Endothelial cell (in vitro differentiated cells): ENCODE measurements at places on chromosomes 4 and X. TPM values are rescaled to one million over a fixed set of nuclear protein-coding genes. Genes with fewer than 3 reads are reported as not detected.
A peak's percentile ranks its signal among the peaks of the same experiment; 100 is the strongest.

Gene CT45A2
- total RNA-seq, result not detected

Gene TRAM1L1
- total RNA-seq, result 1.8 TPM

Gene FGF2
- 26.1 TPM for total RNA-seq

Gene IL9R
- total RNA-seq, result 0.38 TPM

Gene F8A2
- total RNA-seq, result not detected

Gene MAGEA10
- not detected for total RNA-seq

Gene ENPP6
- total RNA-seq, result 0.41 TPM

GRCh38 chrX:14489437-14489836 is 39.9 kb upstream of the GLRA2 start:
- no peaks in the 10 kb centered on the region for H3K27me3 ChIP-seq
- H3K36me3 ChIP-seq, result no peaks in the 10 kb centered on the region
- no peaks in the 10 kb centered on the region for H3K4me1 ChIP-seq

DNA sequence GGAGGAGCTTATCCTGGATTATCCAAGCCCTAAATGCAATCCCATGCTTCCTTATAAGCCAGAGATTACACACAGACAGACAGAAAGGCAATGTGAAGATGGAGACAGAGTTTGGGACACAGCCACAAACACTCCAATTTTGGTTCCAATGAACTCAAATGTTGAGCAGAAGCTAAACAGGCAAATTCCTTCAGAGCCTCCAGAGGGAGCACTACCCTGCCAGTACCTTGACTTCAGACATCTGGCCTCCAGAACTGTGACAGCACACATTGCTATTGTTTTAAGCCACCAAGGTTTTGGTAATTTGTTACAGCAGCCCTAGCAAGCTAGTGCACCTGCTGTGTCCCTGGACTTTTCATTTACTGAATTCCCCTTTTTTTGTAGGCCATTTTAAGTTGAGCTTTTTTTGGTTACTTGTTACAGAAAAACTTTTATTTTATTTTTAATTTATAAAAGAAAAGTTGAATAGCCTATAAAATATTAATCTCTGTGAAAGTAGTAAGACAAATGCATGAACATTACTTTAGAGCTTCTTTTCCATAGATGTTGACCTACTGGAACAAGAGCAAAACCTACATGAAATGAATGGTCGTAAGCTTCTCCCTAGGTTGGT is 33.4 kb upstream of the SRD5A3 start:
- H3K4me1 ChIP-seq, result peaks cover 20% of the 10 kb centered on the region
- H3K36me3 ChIP-seq, result no peaks in the 10 kb centered on the region
- H3K27ac ChIP-seq, result no peak overlapping the region
- DNase-seq, result peak; percentile 39

- H3K27ac ChIP-seq, result no peak overlapping the region
- DNase-seq, result no peak
- H3K4me3 ChIP-seq, result peak overlapping the region; percentile 5
Observed at GRCh38 chr4:2462992-2463762, 5.7 kb upstream of the RNF4 start.

- H3K27ac ChIP-seq, result no peak overlapping the region
- no peaks in the 10 kb centered on the region for H3K4me1 ChIP-seq
- no peak for DNase-seq
- H3K4me3 ChIP-seq, result no peak overlapping the region
- H3K27me3 ChIP-seq, result no peaks in the 10 kb centered on the region
Observed at GRCh38 chrX:112991801-112992200, 151.2 kb upstream of the AMOT start.

DNA sequence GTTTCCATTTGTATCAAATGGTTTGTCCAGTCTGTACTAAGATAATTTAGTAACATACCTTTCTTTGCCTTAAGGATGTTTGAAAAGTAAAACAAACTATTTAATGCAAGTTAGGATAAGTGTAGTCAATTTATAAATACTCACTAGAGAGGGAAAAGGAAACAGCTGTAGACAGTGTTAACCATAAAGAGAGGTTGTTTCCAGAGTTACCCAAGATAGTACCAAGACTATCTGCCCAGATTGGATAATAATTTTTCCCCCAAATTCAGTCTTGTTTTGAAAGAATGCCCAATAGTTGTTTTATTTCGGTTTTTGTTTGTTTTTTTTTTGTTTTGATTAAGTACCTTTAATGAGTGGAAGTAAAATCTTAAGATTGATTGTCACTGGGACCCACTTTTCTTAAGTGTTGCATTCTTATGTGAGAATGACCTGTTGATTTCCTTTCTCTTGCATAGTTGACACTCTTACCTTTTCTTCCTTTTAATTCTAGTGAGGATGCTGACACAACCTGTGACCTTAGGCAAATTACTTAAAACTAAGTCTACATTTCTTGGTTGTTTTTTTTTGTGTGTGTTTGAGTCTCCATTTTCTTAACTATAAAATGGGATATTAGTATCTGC is 12.8 kb downstream of the AFF1 start:
- H3K27me3 ChIP-seq, result no peaks in the 10 kb centered on the region
- no peak for DNase-seq
- no peak overlapping the region for H3K4me3 ChIP-seq
- H3K27ac ChIP-seq, result peak overlapping the region; percentile 46
- peaks cover 20% of the 10 kb centered on the region for H3K4me1 ChIP-seq
- H3K36me3 ChIP-seq, result peaks cover 4% of the 10 kb centered on the region

DNA sequence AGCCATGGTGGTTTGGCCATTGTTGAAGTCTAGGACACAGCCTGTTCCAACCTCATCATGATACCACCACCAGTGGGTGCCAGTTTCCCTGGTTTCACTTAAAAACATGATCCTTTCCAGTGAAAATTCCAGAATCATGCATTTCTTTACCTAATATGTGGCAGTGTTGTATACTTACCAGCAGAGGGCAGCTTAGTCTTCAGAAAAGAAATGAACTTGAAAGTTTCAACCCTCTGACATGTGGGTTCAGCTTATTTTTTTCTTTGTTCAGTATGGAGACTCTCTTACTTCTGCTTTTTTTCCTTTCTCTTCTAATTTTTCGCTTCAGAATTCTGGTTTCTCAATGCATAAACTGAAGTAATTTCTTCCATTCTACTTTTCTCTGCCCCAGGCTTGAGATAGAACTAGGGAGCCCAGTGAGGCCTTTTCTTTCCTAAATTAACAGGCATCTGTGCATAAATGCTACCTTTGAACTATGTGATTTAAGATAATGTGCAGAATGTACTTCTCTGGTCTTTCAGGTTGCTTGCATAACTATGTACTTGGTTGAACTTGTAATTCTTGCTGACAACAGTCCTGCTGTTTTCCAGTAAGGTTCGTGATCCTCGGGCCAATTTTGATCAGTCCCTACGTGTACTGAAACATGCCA is 10.7 kb downstream of the LIAS start:
- peaks cover 3% of the 10 kb centered on the region for H3K36me3 ChIP-seq
- DNase-seq, result peak; percentile 41
- H3K27me3 ChIP-seq, result no peaks in the 10 kb centered on the region
- no peaks in the 10 kb centered on the region for H3K4me1 ChIP-seq

DNA sequence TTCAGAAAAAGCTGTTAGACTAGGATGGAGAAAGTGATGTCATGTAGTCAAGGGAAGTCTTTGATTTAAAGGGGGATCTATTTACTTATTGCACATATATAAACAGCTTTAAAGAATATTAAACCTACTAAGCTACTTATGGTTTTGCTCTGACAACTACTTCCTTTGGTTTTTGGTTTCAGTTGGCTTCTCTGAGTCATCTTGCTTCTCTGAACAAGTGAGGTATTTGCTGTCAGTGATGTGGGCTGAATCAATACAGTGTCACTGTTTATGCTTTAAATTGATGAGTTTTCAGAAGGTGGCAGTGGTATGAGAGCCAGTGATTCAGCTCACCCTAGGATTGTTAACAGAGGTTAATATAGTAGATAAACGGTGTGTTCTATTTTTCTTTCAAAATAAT is 75.1 kb downstream of the CEP44 start:
- no peak overlapping the region for H3K27ac ChIP-seq
- no peaks in the 10 kb centered on the region for H3K36me3 ChIP-seq
- no peaks in the 10 kb centered on the region for H3K4me1 ChIP-seq
- no peak overlapping the region for H3K4me3 ChIP-seq
- DNase-seq, result no peak

- H3K4me1 ChIP-seq, result peaks cover 17% of the 10 kb centered on the region
- DNase-seq, result peak; percentile 38
- peak within 1 kb of the TSS; percentile 98 for H3K27ac ChIP-seq
- H3K36me3 ChIP-seq, result peaks cover 9% of the 10 kb centered on the region
- H3K27me3 ChIP-seq, result peaks cover 13% of the 10 kb centered on the region
Observed at GRCh38 chr4:185396724-185397385, at the start of gene ANKRD37. TSS of gene ANKRD37 (plus strand) at chr4:185396841. CDS start at chr4:185396924, 83 bp downstream.

DNA sequence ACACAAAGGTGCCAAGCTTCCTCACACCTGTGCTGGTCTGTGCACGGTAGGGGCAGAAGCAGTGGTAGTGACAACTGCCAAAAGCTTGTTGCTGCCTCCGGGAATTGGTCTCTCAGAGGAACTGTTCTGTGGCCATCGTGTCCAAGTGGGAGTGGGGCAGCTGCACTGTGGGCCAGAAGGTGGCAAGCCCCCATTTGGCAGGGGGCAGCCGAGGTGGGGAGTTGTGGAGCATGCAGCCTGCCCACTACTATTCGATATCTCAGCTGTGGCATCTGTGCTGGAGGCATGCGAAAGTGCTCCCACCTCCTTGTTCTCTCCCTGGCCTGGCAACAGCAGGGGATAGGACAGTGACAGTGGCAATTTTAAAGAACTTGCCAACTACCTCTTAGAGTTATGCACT is 192.8 kb downstream of the TBX22 start:
- no peak overlapping the region for H3K27ac ChIP-seq
- H3K4me1 ChIP-seq, result no peaks in the 10 kb centered on the region
- DNase-seq, result no peak

DNA sequence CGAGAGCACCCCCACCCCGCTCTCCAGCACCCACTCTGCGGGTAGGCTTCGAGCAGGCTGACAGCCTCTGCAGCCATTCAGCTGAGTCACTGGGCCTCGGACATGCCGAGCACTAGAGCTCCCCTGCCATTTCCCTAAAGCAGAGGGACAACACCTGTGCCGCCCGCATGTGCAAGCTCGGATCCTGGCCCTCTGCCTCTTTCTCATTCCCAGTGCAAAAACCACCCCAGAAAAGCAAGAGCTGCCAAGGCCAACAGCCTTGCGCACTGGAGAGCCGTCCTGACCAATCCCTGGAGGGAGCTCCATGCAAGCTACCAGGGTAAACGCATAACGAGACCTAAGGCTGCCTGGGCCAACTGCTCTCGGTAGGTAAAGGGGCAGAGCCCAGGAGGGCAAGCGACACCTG is 5.3 kb downstream of the HCFC1 start:
- H3K27ac ChIP-seq, result no peak overlapping the region
- DNase-seq, result no peak
- H3K36me3 ChIP-seq, result peaks cover 3% of the 10 kb centered on the region
- peaks cover 14% of the 10 kb centered on the region for H3K4me1 ChIP-seq

GRCh38 chrX:143634663-143635455 is 1.0 kb downstream of the SLITRK4 start:
- peak; percentile 20 for DNase-seq
- peaks cover 4% of the 10 kb centered on the region for H3K36me3 ChIP-seq
- H3K4me1 ChIP-seq, result peaks cover 11% of the 10 kb centered on the region
- H3K27ac ChIP-seq, result no peak overlapping the region
- peaks cover 8% of the 10 kb centered on the region for H3K27me3 ChIP-seq

DNA sequence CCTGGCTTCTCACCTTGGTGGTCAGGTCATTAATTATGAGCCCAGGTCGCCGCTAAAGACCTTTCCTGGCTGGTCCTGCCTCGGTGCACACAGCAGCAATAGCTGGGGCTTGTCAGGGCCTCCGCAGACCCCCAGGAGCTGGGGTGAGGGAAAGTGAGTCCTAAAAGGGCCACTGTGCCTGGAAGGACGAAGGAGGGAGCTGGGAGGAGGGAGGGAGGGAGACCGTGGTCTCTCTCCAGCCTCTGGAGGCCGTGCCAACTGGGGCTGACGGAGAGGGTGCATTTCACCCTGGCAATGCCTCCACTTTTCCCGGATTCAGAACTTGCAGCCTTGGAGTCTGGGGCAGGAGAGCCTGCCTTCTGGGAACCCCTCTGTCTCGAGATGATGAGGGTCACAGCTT is 60.4 kb downstream of the CRLF2 start:
- no peaks in the 10 kb centered on the region for H3K4me1 ChIP-seq
- H3K27me3 ChIP-seq, result peaks cover 8% of the 10 kb centered on the region
- DNase-seq, result no peak
- no peak overlapping the region for H3K4me3 ChIP-seq
- H3K27ac ChIP-seq, result no peak overlapping the region

GRCh38 chr4:99404595-99405287 is 30.4 kb downstream of the ADH7 start:
- no peaks in the 10 kb centered on the region for H3K4me1 ChIP-seq
- H3K27ac ChIP-seq, result no peak overlapping the region
- H3K27me3 ChIP-seq, result no peaks in the 10 kb centered on the region
- no peaks in the 10 kb centered on the region for H3K36me3 ChIP-seq
- DNase-seq, result no peak

DNA sequence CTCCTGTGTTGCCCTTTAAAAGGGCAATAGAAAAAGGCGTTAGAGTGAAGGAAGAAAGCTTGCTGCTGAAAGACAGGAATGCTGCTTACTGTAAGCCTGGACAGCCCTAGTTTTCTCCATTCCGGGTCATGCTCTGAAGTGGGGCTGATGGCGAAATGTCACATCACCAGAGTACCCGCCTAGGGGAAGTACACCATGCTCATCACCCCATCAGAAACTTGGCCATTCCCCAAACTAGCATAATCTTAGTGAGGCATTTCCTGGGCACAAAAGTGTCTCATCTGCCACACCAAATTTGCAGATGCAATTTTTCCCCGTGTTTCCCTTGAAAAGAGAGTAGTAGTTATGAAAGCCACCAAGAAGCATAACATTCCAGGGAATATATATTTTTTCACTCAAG is 47.8 kb upstream of the CAMK2D start:
- H3K27ac ChIP-seq, result no peak overlapping the region
- no peaks in the 10 kb centered on the region for H3K4me1 ChIP-seq
- no peaks in the 10 kb centered on the region for H3K36me3 ChIP-seq
- no peak overlapping the region for H3K4me3 ChIP-seq
- H3K27me3 ChIP-seq, result no peaks in the 10 kb centered on the region

DNA sequence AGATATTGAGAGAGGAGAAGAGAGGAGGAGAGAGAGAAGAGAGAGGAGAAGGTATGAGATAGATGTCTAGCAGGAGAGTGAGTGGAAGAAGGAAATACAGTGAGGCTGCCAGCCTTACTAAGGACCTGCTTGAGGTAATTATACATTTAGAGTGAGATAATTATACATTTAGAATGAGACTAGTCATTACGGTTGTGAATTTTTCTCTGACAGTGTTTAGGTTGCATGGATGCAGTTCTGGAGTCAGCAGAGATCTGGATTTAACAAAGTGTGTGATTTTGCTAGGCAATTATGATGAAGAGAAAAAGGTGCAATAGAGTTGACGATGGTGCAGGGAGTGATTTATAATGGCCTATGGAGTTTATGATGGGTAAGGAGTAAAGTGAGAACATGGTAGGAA is 187.1 kb upstream of the ARX start:
- H3K36me3 ChIP-seq, result no peaks in the 10 kb centered on the region
- no peaks in the 10 kb centered on the region for H3K27me3 ChIP-seq
- no peak overlapping the region for H3K27ac ChIP-seq
- DNase-seq, result no peak
- no peaks in the 10 kb centered on the region for H3K4me1 ChIP-seq
- H3K4me3 ChIP-seq, result no peak overlapping the region
